ENCODE measurements at places on chromosomes 5 and 9.

GRCh38 chr5:82613891-82614290, 335.7 kb upstream of the RPS23 start:
- DNase-seq: no peak

DNA sequence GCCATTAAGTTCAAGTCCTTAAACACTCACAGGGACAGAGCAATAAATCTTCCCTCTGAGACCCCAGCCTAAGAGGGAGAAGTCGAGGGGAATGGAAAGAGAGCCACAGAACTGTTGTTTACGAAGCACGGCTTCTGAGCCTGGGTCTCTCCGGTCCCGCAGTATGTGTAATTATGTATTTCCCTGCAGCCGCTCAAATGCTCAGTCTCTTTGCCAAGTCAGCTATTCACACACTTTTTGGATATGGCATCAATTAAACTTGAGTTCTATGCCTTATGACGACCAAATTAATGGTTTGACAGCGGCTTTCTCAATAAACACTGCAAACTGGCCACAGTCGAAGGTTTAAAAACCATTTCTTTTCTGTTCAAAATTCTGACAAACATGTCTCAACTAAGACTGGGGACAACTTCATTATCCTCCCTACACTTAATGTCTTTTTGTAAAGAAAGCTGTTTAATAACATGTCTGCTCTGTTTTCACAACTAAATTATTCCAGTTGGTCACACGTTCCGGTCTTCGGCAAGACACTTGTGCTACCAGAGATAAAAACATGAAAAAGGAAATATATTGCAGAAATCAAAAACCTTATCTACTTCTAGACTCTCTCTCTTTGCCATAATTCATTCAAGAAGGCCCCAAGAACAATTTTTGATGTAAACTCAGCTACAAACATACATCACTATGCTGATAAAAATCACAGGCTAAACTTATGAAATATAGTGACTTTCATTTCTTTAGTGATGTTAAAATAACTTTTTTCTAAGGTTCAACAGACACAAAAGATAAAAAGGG, 203.2 kb downstream of the GAPVD1 start:
- DNase-seq: no peak

GRCh38 chr9:105445203-105445881, 2.5 kb upstream of the FSD1L start:
- DNase-seq: no peak

GRCh38 chr9:6692433-6692832, 46.9 kb upstream of the GLDC start:
- DNase-seq: no peak

DNA sequence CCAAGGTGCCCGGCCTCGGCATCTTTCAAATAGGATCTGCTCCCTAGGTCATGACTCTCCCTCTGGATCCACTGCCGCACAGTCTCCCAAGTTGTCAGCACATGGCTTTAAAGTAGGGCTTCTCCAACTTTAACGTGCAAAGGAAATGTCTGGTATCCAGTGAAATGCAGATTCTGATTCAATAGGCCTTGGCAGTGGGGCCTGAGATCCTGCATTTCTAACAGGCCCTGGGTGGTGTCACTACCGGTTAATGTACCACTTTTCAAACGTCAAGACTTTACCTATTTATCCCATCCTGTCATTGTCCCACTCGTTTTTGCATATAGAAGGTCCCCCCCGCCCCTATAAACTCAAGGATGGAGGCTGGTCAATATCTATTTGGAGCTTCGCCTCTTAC, 137.6 kb upstream of the ZNF618 start:
- no peak for DNase-seq

DNA sequence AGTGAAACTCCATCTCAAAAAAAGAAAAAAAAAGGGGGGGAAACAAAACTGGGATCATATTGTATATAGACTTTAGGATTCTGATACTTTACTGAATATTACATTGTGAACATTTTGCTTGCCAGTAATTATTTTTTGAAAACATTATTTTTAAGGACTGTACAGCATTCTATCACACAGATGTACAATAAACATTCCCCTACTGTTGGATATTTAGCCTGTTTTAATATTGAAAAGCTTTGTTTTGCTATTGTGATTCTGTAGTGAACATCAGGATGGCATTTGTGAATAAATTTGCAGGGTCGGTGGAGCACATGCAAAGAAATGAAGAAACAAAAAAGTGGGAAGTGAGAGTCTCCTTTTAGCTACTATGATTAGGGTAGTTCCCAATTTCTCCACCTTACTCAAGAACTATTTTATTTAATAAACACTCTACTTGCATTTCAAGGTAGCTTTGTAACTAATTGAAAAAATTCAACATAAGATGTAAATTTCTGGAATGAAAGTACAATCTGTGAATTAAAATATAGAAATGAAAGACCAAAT, 18.7 kb downstream of the RASGRF2 start:
- no peak for DNase-seq

DNA sequence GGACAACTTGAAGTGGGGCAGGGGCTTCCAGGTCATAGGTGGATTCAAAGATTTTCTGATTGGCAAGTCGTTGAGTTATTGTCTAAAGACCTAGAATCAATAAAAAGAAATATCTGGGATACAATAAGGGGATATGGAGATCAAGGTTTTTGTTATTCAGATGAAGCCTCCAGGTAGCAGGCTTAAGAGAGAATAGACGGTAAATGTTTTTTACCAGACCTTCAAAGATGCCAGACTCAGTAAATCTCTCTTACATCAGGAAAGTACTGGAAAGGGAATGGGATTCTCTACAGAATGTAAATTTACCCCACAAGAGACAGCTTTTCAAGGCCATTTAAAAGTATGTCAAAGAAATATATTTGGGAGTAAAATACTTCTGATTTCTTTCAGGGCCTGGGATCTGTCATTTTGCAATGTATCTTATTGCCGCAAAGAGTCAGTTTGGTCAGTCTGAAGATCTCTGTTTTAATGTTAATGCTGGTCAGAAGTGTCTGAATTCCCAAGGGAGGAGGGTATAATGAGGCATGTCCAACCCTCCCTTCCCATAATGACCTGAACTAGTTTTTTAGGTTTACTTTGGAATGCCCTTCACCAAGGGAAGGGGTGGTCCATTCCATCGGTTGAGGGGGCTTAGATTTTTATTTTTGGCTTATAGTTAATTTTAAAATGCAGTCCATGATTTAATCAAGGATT, 13.6 kb upstream of the LYSMD3 start:
- no peak for DNase-seq

- no peak for DNase-seq
Measured at GRCh38 chr5:3564116-3564515, 31.5 kb upstream of the IRX1 start.

DNA sequence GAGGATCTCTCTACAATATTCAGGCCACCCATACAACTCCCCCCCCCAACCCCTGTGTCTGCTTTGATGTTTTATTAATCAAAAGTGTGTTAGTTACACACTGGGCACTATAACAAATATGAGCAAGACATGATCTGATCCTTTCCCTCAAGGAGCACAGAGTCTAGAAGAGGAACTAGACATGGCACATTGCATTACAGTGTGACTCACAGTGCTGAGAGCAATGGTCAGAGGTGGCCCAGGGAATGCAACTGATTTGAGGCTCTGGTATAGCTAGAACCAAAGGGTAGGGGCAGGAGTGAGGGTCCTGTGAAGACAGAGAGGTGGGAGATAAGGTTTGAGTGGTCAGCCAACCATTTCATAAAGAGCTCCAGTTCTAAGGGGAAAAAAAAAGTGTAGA, 539.2 kb downstream of the ACTL7B start:
- DNase-seq: no peak

GRCh38 chr5:13519131-13519530, 425.4 kb downstream of the DNAH5 start:
- DNase-seq: no peak

GRCh38 chr5:144072518-144072927, 97.9 kb downstream of the YIPF5 start:
- peak; percentile 92 for DNase-seq

GRCh38 chr9:14730461-14730898, 7.9 kb upstream of the CER1 start:
- no peak for DNase-seq

- no peak for DNase-seq
Measured at GRCh38 chr5:77218263-77218662, 7.8 kb downstream of the PDE8B start.

GRCh38 chr5:133397348-133397747, 215.0 kb downstream of the FSTL4 start:
- no peak for DNase-seq

- no peak for DNase-seq
Measured at GRCh38 chr5:74738406-74738805, 28.5 kb downstream of the GFM2 start.

DNA sequence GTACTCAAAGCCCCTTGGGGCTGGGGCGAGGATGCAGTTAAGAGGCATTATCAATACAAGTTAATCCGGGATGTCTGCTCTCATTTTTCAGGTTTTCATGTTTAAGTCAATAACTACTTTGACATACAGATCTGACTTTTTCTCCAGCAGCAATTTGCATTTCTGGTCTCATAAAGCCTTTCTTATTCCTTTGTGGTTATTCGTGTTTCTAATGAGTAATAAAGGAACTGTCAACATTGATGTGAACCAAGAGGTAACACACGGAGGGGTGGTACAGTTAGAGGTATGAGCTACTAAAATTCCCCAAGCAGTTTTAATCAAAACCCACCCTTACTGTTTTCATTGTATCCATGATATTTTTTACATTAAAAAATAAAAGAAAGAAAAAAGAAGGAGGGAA, 138.0 kb upstream of the NFIB start:
- no peak for DNase-seq

- no peak for DNase-seq
Measured at GRCh38 chr5:150601491-150602345, 38.7 kb upstream of the SYNPO start.

GRCh38 chr5:119313658-119314605, 41.9 kb upstream of the TNFAIP8 start:
- no peak for DNase-seq

DNA sequence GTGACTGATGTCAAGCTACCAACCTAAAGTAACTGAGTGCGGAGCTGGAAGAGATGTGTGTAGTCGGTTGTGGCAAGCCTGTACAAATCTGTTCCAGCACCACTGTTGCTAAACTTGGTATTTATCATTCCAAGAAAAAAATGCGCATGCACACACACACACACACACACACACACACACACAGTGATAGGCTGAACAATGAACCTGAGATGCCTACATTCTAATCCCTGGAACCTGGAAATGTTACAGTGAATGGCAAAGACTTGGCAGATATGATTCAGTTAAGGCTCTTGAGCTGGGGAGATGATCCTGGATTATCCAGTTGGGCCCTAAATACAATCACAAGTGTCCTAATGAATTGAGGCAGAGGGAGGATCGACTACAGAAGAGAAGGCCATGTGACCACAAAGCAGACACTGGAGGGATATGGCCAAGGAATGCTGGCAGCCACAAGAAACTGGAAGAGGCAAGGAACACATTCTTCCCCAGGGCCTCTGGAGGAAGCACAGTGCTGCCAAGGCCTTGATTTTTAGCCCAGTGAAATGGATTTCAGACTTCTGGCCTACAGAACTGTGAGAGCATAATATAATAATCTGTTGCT, 49.7 kb upstream of the LHFPL2 start:
- DNase-seq: no peak

GRCh38 chr9:73531658-73532057, 380.0 kb downstream of the ANXA1 start:
- DNase-seq: no peak

DNA sequence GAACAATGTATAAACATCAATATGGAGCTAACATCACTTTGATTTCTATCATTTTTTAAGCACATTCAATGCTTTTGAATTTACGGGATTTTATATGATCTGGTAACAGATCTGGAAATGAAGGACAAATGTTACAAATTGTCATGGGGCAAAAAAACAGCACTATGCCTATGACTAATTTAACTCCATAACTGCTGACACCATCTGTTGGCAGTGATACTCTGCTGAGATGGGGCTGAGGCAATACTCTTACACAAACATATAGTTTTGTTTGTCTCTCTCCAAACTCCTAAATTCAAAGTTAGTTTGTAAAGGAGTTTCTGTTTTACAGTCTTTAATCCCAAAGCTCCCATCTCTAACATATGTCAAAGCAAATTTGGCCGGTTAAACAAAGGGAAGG, 132.5 kb upstream of the FER start:
- peak; percentile 42 for DNase-seq

DNA sequence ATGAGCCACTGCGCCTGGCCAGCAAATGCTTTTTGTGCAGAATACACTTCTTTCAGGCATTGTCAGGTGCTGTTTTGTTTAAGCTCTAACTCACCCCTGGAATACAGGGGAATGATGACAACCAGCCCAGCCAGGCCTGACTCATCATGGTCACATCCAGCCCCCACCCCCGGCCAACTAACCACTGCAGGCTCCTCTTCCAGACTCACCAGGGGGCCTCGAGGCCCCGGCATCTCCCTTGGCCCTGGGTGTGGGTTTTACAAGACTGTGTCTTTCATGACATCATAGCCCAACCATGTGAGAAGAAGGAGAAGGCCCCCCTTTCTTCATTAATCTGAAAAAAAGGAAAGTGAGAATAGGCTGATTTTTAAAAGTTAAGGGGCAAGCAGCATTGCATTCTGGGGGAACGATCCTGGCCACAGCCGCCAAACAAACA, 35.5 kb downstream of the OLFML2A start:
- peak; percentile 83 for DNase-seq

DNA sequence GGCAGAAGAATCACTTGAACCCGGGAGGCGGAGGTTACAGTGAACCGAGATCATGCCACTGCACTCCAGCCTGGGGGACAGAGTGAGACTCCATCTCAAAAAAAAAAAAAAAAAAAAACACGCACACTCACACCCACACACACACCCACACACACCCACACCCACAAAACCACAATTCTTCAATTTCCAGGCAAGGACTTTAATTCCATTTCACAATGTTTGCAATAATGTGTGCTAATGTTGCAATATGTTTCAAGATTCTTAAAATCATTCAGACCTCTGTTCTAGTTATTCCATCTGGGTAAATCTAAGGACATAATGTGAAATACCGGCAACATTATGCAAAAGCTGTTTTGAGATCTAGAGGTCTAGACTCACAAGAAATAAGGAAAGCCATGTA, 28.3 kb downstream of the CCDC69 start:
- no peak for DNase-seq

GRCh38 chr9:72199238-72199637, 50.0 kb downstream of the GDA start:
- no peak for DNase-seq

- no peak for DNase-seq
Measured at GRCh38 chr5:93277051-93277450, 304.0 kb downstream of the NR2F1-AS1 start.

DNA sequence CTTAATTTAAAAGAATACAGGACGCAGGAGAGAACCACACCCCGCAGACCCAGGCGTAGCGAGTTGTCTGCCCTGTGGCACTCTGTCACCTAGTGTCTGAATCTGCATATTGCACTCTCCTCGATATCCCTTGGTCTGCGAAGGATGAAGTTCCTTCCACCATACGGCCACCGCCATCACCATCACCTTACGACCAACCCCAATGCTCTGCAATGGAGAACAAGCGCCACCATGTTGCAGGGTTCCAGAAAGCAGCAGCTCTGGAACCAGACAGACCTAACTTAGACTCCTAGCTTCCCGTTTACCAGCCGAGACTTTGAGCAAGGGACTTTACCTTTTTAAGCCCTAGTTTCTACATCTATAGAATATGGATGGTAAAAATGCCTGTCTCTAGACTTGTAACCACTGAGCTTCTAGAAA, 77.4 kb upstream of the DMRT1 start:
- DNase-seq: peak; percentile 34

GRCh38 chr5:140157032-140157781, 17.8 kb upstream of the CYSTM1 start:
- DNase-seq: peak; percentile 61
